AG10803 (cell line): ENCODE measurements at places on chromosomes 13 and 19.

DNA sequence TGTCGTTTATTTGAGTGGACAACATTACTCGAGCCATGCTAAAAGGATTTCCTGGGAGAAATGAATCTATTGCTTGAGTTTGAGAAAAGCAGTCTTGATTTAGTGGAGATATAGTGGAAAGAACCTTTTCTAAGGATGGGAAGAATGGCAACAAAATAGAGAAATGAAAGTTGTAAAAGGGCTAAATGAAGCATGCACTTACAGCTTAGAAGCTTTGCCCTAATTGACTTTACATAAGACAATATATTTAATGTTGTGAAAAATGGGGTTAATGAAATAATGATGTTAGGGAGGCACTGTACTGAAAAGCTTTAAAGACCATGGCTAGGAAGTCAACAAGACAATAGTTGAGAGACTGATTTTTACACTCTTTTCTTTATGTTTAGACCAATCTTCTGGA is 35.4 kb downstream of the SLC10A2 start:
- DNase-seq: no peak

DNA sequence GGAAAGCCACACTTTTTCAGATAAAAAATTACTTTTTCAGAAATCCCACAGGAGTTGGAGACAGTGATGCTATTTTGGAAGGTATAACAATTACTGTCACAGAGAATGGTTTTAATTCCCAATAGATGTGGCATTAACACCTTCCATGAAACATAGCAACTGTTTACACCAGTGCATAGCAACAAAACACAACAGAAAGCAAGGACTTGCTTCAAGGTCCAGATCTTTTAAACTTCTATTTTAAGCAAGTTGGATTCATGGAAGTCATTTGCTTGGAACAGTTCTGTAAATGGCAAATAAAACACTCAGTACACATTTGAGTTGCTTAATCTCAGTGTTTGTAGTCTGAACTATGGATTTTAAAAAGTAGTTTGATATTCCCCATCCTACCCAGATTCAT is 385.9 kb upstream of the SPRY2 start:
- no peak for DNase-seq

DNA sequence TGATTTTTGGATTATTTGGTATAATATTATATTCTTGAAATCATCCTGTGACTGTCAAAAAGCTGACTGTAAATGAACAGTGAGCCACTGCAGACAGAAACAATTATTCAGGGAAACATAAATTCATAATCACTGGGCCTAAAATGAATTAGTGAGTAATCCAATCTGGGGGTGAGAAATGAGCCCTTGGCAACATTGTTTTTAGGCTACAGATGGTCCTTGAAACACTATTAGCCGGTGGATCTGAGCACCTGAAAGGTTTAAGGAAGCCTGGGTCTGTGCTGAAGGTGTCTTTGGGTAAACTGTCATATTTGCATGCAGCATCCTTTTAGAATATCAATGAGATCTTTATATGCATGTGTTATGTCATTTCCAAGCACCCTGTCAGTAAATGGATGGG is 290.7 kb downstream of the ATP8A2 start:
- no peak for DNase-seq

- DNase-seq: no peak
Observed at GRCh38 chr19:16116067-16116466, 4.4 kb downstream of the RAB8A start.

DNA sequence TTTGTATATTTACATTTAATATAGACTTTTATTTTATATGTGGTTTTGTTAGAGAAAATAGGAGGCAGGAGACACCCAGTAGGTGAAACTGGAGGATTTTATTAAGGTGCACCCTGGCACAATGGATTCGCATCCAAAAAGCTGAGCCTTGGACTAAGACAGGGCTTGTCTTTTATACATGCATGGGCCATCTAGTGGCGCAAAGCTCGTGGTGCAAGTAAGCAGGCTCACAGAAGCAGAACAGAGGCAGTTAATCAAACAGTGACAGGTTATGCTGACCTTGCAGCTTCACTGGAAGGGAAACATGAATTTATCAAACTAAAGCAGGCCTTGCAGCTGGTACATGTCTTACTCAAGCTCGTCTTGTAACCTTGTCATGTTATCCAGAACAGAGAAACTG is 58.8 kb upstream of the ZNF681 start:
- no peak for DNase-seq

DNA sequence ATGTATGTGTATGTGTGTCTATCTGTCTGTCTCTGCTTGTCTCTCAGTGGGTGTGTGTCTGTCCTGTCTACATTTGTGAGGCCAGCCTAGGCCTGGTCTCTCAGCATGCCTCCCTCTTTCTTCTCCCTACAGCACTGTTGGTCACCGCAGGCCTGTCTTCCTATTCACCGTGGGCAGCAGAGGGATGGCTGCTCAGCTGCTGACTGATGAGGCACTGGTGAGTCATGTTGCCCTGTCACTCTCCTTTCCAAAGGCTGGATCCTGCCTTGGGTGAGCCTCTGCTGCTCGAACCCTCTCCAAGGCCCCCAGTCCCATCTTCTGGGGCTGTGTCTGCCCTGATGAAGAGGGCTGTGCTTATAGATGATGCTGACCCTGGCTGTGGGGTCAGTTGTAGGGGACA is 6.3 kb downstream of the ZNF71 start:
- DNase-seq: no peak

DNA sequence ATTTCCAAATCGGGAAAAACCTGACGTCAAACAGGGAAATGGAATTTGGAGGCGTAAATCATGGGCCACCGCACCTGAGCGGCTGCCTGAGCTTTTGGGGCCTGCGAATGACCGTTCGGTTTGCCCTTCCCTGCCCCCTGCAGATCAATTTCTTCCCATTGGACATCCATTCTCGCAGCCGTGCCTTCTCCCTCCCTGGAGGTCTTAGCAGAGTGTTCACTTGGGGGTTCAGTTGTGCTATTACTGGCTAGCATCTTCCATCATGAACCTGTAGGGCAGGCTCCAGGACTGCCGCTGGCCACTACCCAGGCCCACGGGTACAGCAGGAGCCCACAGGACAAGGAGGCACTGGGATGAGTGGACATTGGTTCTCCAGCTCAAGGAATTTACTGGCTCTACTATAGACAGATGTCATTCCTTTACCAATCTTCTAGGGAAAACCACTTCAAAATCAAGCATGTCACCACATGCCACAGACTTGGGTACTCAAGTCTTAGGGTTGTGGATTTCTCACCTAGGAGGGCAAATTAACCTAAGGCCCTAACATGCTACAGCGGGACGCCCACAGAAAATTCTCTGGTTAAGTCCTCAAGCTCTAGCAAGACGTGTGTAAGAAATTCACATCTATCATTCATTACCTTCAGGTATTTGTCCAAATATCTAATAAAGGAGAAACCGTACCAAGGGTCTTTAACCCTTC is 75.5 kb downstream of the COL4A1 start:
- no peak for DNase-seq

DNA sequence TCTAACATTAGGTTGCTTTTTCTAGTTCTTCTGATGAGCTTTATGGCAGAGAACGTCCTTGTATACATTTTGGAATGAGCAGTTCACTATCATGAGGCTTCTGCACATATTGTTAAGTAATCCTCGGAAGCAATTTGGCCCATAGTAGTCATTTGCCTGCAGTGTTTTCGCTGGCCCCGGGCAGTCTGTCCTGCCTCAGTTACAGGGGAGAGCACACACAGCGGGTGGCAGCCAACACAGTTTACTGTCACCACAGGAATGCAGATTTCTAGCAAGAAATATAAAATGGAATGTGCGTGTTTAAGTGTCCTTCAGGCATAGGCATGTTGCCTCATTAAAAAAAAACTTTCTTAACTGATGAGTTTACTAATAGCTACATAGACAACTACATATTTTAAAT is 71.5 kb upstream of the GJB6 start:
- DNase-seq: peak; percentile 8

GRCh38 chr13:35349052-35349451 is 127.4 kb downstream of the MAB21L1 start:
- DNase-seq: no peak

DNA sequence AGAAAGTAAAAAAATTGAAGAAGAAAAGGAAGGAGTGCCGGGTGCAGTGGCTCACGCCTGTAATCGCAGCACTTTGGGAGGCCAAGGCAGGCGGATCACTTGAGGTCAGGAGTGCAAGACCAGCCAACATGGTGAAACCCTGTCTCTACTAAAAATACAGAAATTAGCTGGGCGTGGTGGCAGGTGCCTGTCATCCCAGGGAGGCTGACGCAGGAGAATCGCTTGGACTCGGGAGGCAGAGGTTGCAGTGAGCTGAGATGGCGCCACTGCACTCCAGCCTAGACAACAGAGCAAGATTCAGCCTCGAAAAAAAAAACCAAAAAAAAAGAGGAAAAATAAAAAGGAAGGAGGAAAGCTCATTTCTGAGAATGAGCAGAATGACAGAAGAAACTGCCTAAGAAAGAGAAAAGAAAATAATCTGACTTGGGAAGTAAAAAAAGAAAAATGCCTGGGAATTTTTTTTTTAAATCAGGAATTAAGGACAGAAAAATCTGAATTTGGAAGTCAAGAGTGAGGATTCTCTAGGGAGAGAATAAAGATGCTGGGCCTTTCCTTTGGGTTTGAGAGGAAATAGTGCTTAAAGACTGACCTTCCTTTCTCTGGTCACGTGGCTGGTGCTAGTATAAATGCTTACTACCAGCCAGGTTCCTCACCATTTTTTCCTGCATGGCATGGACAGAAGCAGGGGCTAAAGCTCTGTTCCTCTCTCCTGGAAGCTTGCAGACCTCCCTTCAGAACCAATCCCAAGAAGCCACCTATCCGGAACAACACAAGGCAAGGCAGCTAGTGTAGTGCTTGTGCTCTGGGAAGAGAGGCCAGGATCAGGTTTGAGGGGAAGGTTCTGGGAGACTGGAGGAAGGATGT is at the start of gene FFAR2:
TSS of gene FFAR2 (plus strand) at position 652 of the 864 bp plus-strand sequence. CDS start 1,458 bp downstream, outside the sequence.
- DNase-seq: no peak

DNA sequence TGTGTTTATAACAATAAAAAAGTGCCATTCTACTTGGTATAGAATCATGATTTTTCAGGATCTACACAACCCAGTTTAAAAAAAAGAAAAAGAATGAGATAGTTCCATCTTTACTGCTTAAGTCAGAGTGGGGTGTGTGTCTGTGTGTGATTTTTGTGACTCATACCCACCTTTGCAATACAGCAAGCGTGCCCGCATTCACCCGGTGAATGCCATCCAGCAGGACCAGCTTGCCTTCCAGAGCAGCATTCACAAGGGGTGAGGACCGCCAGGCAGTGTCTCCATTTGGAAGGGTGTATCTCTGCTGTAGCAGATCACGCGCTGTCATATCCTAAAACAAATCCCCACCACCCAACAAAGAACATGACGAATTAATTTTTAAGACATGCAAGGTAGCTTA is 127.7 kb downstream of the VWA8 start:
- no peak for DNase-seq
